Activated CD4-positive, alpha-beta T cell treated with anti-CD3 and anti-CD28 coated beads for 36 hours (primary cell): ENCODE measurements at places on chromosomes 5 and 9. TPM values are rescaled to one million over a fixed set of nuclear protein-coding genes. Genes with fewer than 3 reads are reported as not detected.

- DNase-seq, result no peak
These were observed 19.5 kb downstream of the BTNL3 start for GRCh38 chr5:181008136-181008535.

- no peak for DNase-seq
These were observed 51.8 kb downstream of the WDR36 start for GRCh38 chr5:111143910-111144309.

- DNase-seq, result no peak
These were observed 38.9 kb downstream of the BICD2 start for GRCh38 chr9:92725766-92726165.

GRCh38 chr5:141602606-141603005 lies 16.2 kb downstream of the DIAPH1 start:
- DNase-seq, result no peak

- peak; percentile 3 for DNase-seq
These were observed 45.7 kb upstream of the ORM1 start for GRCh38 chr9:114276908-114277821.

Gene MCTP1
- 0.32 TPM for total RNA-seq

- DNase-seq, result no peak
These were observed 212.0 kb upstream of the KIF2A start for GRCh38 chr5:62093976-62094375.

DNA sequence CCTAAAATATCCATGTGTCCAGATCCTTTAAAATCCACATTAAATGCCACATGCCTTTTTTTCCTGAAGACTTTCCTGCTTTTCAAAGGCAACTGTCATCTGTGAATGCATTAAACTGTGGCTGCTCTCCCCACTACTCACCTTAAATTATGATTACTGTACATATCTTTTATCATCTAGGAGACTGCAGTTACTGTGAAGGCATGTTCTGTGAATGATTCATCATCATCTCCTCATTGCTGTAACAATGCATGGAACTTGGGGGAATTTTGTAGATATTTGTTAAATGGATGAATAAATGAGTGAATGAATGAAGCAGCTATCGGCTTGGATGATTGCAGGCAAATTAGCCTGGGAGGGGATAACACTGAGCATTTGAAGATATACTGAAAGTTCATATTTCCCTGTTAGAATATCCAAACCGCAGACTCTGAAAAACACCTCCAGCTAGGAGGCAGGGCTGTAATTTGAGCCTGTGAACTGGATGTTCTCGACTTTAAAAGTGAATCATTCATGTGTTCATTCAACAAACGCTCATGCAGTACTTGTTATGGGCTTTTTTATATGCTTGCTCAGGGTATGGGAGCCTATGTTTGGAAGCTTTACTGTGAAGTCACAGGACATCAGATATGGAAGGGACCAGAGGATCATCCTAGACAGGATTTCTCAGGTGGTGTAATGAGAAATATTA lies 519.2 kb downstream of the KIF4B start:
- no peak for DNase-seq

Gene FOXD4L4
- 0.11 TPM for total RNA-seq

- no peak for DNase-seq
These were observed 200.5 kb upstream of the EDIL3 start for GRCh38 chr5:84585218-84585617.
